ENCODE measurements at places on chromosomes 1 and 21.

DNA sequence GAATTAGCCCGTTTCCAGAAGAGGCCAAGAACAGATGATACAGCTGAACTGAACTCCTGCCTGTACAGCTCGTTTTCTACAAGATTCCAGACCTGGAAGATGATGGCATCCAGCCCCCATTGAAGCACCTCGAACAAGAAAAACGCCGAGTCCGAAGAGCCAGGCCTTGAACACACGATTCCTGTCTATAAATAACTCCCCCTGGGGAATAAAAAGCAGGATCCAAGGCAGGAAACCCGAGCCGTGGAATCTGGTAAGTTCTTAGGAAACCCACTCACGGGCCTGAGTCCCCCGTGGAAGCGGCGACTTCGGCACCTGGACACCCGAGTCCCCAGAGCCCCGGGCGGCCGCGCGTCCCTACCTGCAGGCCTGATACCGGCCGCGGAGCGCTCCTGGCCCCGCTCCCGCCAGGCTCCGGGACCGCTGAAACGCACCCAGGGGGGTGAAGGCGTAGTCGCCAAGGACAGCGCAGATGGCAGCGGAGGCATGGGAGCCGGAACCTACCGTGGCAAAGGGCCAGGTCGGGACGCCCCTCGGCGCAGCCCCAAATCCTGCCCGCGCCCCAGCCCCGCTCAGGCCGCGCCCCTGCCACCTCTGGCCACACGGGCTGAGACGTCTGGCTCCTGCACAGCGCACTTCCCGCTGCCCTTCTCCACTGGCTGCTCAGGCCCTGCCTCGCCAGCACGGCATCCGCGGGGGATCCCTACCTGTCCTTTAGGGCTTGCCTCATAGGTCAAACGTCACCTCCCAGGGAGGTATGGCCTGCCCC, 14.0 kb upstream of the HLCS start:
- no peak for DNase-seq

DNA sequence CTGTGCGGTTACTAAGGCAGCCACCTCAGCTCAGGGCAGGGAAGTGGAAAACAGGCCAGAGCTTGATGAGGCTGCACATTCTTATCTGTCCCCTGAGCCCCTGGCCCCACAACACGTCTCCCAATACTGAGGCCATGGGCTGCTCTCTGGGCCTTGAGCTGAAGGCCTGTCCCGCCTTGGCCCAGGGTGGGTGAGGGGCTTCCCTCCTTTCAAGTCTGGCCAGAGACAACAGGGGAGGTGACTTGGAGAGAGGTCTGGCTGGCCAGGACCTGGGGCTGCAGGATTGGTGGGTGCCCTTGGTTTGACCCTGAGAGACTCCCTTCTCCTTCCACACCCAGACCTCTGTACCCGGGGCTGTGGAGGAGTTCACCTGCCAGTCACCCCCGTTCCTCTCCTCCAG, 563.8 kb downstream of the PTPRU start:
- no peak for DNase-seq

DNA sequence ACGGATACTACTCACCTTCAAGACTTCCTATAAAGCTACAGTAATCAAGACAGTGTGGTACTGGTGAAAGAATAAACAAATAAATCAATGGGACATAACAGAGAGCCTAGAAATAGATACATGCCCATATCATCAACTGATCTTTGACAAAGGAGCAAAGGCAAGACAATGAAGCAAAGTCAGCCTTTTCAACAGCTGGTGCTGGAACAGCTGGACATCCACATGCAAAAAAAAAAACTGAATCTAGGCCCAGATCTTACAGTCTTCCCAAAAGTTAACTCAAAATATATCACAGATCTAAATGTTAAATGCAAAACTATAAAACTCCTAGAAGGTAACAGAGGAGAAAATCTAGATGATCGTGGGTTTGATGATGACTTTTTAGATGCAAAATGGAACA, 170.3 kb downstream of the MIS18A start:
- DNase-seq, result no peak

GRCh38 chr1:164423136-164423535, 135.8 kb upstream of the PBX1 start:
- no peak for DNase-seq

DNA sequence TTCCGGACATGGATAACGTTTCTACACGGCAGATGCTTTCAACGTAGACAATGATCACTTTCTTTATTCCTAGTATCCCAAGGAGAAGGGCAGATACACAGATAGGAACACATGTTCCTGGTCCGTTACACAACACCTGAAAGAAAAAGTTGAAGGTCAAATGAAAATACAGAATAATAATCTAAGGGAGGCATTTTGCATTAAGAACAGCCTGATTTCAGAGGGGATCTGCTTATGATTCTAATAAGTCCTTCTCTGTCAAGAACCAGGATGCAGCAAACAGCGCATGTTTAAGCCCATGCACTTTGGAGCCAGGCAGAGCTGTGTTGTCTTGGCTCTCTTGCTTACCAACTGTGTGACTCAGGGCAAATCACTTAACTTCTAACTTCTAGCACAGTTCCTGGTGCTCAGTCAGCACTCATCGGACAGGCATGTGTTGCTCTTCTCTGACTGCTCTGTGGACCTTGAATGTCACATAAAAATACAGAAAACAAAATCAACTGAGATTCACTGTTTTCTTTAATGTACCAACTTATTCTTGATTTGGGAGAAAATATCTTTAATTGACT, 56.3 kb upstream of the CNN3 start:
- DNase-seq, result no peak

DNA sequence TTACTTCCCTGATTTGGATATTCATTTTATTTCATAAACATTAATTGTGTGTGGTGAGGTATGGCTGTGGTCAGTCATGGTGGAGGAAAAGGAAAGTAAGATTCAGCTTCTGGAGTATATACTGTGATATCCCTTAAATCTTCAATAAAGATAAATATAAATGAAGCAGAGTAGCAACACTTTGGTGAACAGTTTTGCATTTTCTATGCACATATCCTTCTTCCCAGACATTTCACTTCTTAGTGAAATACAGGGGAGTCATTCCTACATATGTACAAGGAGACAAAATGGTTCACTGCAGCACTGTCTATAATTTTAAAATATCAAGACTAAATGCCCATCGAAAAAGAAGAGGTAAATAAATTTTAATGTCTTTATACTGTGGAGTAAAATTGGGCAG, 61.3 kb downstream of the DISP1 start:
- no peak for DNase-seq

GRCh38 chr1:223843934-223844786, 1.6 kb downstream of the TP53BP2 start:
- no peak for DNase-seq

DNA sequence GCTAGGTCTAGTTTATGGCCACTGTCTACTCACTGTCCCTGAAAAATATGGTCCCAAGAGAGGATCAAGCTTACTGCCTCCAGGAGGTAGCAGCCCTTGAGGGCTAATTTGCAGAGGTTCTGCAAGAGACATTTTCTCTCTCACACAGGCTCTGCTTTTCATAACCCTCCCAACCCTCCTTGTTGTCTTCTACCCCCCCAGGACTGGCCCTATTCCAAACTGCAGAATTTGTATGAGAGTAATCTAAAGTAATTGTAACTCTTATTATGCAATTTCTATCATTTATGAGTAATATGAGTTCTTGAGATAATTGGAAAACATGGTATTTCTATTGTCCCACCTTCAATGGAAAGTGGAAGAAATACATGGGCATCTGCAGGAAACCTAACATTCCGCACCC, 70.4 kb upstream of the CD55 start:
- no peak for DNase-seq

- DNase-seq, result peak; percentile 34
Measured at GRCh38 chr1:111161843-111162487, 21.9 kb downstream of the CEPT1 start.

GRCh38 chr1:113244112-113244820, 146.0 kb upstream of the MAGI3 start:
- DNase-seq, result no peak

Measured in brain (organoid and tissue), 16 donors.